ENCODE measurements at places on chromosomes 5 and 9. TPM values are rescaled to one million over a fixed set of nuclear protein-coding genes. Genes with fewer than 3 reads are reported as not detected.

Gene GADD45G
- not detected for total RNA-seq

Gene CIZ1
- 35.6 TPM for total RNA-seq

Gene C1QTNF2
- total RNA-seq = 3.2 TPM

Gene PCDHGA3
- 2.6 TPM for total RNA-seq

Gene FGF18
- total RNA-seq = 0.29 TPM

Gene PCDHGB7
- 16.4 TPM for total RNA-seq

Gene ZBTB6
- 14.7 TPM for total RNA-seq

Gene CTXN3
- total RNA-seq = not detected

Gene QRFP
- total RNA-seq = not detected

Gene SOWAHA
- total RNA-seq = 0.17 TPM
